NCI-H2227 treated with DMSO at 0.1 percent for 48 hours (cell line): ENCODE measurements at places on chromosomes 6 and 20.

GRCh38 chr6:128763599-128764300 is 119.2 kb upstream of the LAMA2 start:
- no peak for DNase-seq

DNA sequence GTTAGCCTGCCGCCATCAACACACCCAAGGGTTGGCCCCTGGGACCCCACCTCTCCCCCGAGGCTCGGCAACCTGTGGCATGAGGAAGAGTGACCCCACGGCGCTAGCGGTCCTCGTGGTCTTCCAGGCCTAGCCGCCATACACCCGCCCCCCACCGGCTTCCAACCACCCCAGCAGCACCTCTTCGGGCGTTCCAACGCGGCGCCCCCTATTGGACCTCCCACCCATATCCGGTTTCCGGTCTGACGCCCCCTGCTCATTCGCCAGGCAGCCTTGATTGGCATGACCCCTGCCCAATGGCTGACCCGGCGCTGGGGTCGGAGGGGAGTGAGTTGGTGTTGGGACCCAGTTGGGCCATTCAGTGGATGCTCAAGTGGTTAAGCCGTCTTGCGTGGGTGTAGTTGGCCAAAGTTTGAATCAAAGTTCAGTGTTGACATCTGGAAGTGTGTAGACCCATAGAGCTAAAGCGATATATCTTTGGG is at the start of gene GNAS-AS1:
TSS of gene GNAS-AS1 (minus strand) at position 210 of the 482 bp plus-strand sequence.
- DNase-seq: peak; percentile 69

DNA sequence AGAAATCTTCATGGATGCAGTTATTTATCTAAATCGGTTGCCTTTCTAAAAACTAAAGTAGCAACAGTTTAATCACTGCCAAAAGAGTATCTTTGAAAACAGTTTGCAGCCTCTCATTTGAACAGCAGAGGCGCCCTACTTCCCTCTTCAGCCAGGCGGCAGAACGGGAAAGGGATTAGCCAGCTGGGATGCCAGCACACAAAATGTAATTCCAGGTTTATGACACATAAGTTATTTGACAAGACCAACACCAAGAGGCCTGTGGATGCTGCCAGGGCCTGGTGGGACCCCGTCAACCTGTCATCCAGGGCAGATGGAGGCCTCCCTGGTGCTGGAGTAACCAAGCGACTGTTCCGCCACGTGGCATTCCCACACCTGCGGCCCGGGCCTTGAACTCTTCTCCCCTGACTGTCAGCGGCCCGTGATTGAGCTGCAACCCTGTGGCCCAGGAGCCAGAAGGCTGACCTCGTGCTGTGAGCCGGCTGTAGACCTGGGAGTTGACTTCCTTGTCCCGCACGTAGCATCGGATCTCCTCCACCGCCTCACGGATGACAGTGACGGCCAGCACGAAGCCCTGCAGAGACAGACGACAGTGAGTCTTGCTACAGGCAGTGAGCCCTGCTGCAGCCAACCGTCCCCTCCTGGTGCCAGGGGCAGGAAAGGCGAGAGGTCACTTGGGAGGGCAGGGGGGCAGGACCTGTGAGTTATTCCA is 55.5 kb downstream of the ATP9A start:
- no peak for DNase-seq

DNA sequence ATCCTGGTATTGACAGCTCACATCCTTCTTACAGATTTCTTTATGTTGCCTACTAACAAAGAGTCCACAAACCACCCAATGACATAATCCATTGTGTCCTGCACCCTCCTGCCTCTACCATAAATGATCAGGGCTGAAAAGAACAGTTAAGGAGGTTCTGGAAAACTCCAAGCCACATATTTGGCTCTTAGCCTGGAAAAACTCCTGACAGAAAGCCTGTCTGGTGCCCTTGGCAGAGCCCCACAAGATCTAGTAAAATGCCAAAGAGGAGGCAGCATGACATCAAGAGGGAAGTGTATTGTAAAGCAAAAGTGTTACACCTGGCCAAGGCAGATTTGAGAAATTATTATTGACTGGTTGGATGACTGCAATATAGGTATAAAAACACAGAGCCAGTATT is 126.4 kb upstream of the VGLL2 start:
- no peak for DNase-seq

DNA sequence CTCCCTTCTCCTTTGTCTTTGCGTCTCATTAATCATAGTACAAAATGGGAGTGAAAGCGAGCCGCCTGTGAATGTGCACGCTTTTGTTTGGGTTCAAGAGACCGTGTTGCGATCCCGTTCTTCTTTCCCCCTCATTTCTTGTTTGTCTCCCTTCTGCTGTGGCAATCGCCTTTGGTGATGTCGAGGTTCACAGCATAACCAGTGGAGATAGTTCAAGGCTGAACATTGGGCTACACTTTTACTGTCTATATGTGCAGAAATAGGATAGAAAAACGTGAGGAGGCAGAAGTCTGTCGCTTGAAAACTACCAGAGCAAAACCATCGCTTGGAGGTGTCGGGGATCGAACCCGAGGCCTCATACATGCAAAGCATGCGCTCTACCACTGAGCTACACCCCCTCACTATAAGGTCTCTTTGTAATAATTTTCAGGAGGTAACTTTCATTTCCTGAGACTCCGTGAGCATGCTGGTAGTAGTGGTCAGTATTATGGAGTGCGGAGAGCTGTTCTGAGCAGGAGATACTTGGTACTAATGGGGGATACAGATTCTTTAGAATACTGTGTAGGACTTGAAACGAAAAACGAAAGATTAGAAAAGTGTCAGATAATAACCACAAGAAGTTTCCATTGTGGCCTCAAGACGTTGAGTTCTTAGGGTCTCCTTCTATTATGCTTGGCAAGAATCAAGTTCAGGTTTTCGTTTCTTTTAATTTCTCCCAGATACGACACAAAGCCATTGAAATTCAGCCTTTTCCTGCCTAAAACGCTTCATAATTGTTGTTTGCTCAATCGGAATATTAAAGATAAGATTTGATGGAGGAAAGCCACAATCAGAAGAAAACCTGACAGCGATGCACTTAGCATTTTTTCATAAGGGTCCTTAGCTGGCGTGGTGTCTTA is 106.6 kb downstream of the TRIM27 start:
- peak; percentile 27 for DNase-seq

DNA sequence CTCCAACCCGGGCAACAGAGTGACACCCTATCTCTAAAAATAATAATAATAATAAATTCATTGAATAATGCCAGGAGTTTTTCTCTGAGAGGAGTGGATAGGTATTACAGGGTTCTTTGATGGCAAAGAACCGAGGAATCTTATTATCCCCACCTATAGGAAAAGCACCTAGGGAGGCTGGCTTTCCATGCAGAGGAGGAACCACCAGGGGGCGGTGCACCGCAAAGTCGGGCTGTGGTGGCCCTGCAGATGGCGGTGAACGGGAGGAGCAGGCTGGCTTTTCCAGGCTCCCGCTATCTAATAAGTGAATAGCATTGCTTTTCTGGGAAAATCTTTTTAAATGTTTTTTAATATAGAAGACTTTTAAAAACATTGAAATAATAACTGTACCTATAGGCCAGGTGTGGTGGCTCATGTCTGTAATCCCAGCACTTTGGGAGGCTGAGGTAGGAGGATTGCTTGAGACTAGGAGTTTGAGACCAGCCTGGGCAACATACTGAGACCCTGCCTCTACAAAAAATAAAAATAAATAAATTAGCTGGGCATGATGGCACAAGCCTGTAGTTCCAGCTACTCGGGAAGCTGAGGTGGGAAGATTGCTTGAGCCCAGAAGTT is 864.2 kb downstream of the KIF16B start:
- no peak for DNase-seq

- DNase-seq: no peak
These were observed 127.8 kb downstream of the SIM1 start for GRCh38 chr6:100336876-100337275.

- DNase-seq: no peak
These were observed 7.6 kb upstream of the FAM83C start for GRCh38 chr20:35299780-35300179.

- no peak for DNase-seq
These were observed 6.2 kb downstream of the RNF217 start for GRCh38 chr6:124968401-124968800.

DNA sequence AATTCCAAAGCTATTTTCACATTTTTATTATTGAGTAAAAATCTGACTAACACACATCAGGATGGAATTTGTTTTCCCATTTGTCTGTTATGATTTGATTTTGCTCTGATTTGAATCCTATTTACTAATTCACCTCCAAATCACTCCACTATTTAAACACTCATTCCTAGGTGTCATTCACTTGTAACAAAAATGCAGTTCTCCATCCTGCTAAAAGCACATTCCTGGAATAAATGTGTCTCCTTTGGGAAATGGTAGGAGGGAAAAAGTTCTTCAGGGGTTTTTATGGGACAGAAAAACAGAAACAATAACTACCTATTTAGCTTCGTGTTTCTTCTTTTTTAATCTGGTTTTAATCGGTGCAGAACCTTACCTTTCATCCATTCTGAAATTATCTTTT is 494.1 kb upstream of the CITED2 start:
- DNase-seq: no peak

DNA sequence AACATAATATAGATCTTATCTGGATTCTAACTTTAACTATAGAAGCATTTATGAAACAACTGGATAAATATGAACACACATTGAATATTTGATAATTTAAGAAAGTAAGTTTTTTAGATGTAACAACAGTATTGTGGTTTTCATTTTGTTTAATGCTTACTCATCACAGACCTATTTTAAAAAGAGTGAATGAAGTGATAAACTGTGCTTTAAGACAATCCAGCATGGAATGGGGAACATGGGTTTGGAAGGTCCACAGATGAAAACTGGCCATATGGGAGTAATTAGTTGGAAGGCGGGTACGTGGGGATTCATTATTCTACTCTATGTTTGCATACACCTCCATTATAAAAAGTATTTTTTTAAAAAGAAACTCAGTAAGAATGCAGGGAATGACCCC is 21.2 kb downstream of the EPB41L2 start:
- no peak for DNase-seq

- no peak for DNase-seq
These were observed 98.2 kb downstream of the BCAS1 start for GRCh38 chr20:53972179-53972578.

GRCh38 chr6:22848121-22848520 is 278.8 kb downstream of the HDGFL1 start:
- no peak for DNase-seq

DNA sequence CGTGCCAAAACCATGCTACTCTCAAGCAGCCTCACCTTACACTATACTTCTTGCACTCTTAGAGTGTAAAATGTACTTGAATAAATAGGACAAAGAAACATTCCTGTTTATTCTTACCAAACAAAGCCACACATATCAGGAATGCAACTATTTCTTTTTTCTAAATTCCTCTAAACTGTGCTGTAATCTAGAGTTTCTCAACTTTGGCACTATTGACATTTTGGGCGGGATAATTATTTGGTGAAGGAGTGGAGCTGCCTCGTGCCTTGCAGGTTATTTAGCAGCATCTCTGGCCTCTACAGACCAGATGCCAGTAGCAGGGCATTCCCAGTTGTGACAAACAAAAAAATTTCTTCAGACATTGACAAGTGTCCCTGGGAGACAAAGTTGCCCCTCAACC is 86.9 kb downstream of the PHACTR1 start:
- DNase-seq: no peak

GRCh38 chr6:32436995-32437836 is 2.5 kb upstream of the HLA-DRA start:
- no peak for DNase-seq

DNA sequence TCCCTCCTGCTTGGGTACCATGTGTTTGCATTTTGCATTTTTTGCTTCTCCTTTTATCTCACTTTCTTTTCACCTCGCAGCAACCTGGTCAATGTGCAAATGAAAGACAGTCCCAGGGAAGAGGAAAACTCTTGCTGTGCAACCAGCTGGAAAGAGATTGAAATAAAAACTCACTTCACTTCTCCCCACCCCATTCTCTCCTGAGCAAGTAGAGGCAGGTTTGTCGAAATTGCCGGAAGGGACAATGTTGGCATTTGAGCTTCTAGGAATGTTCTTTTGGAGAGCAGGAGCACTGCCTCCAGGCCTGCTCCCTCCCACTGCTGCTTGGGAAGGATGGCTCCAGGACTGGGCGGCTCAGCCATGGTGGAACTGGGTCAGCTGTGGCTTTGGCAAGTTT is 30.6 kb downstream of the KCNG1 start:
- DNase-seq: no peak

GRCh38 chr20:63334356-63334755 is 26.8 kb downstream of the CHRNA4 start:
- DNase-seq: no peak

- DNase-seq: no peak
These were observed 61.3 kb downstream of the TRERF1 start for GRCh38 chr6:42390228-42390934.

DNA sequence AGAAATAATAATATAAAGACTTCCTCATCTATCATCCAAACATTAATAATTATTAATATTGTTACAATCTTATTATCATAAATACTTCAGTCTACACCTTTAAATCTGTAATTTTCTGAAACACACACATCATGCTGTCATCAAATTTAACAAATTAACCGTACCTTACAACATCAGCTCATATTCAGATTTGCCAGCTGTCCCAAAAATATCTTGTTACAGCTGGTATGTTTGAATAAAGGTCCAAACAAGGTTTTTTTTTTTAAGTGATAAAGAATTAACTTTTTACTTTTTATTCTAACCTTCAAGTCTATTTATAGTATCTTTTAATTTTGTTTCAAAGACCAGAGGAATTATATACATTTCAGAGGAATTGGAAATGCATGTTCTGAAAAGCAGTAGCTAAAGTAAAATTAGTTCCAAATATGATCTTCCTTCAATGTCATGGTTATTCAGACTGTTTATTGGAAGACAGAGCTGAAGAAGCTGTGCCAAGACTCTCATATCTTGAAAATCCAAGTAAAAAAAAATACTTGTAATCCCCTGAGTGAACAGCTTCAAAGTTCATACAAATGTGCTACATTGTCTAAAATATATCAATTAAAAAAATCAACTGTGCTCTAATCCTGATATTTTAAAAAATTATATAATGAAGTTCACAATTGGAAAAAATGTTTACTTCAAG is 161.7 kb upstream of the BMP5 start:
- no peak for DNase-seq

DNA sequence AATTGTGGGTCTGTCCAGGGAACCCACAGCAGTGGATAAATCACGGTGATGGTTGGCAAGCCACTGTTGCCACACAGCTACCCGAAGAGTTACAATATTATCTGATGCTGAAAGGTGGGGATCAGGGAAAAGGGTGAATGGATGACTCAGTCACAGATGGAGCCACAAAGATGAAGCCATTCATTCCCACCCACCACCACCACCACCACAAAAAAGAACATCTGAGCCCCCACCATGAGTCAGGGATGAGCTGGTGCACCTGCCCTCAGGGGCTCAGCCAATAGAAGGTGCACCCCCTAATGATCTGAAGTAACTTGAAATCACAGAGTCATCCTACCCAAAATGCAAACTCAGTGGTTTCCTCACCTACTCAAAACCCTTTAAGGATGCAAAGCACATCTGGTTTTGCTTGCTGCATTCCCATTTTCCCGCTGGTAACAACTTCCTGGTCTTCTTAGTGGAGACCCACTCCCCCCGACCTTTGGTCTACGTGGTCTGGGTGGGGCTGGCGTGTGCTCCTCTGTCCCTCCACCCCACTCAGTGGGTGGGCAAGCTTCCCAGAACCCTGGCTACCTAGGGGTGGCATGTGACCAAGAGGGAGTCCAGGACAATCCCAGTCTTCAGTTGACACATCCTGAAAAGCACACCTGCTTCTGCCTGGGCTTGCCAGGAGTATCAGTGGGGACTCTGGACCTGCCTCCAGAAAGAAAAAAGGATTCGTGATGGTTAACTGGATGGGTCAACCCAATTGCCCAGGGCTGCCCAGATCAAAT is 125.5 kb downstream of the ANKRD60 start:
- no peak for DNase-seq

- no peak for DNase-seq
These were observed 75.1 kb downstream of the ARID1B start for GRCh38 chr6:156852147-156852857.
